NCI-H774 (cell line): ENCODE measurements at places on chromosomes 2 and 18.
A peak's percentile ranks its signal among the peaks of the same experiment; 100 is the strongest.

DNA sequence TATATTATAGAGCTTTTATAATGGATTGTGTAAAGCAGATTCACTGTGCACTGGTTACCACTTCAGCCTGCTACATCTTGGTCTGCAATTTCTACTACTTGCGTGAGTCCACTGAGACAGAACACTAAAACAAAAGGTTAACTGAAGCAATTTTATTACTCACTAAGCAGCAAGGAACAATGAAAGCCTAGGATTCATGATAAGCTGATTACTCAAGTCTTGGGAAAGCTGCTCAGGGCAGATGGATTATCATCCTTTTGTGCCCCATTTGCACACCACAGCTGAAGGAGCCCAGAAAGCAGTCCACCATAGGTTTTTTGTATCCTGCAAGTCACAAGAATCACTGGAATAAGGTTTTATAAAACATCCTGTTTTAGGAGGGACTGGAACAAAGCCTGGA lies 1215.2 kb upstream of the TMEFF2 start:
- no peak for DNase-seq

GRCh38 chr2:128982001-128982400 lies 663.3 kb upstream of the HS6ST1 start:
- no peak for DNase-seq

DNA sequence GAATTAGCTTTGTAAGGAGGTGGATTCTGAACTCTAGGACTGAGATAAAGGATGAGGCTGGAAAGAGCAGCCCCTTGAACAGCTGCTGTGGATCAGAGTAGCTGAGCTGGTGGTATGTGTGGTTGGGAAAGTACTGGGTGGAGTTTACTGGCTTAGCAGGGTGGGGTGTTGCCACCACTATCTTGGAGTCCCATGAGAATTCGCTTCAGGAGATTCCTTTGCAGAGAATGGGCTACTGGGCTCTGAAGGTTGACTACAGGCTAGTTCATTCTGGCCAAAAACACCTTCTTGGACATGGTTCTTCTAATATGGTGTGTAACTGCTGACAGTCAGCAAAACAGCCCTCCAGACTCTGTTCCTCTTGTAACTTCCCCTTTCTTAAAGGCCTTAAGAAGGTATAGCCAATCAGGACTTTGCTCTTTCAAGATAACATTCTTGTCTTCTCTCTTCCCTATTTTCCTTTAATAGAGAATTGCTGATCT lies 52.7 kb downstream of the TET3 start:
- no peak for DNase-seq

DNA sequence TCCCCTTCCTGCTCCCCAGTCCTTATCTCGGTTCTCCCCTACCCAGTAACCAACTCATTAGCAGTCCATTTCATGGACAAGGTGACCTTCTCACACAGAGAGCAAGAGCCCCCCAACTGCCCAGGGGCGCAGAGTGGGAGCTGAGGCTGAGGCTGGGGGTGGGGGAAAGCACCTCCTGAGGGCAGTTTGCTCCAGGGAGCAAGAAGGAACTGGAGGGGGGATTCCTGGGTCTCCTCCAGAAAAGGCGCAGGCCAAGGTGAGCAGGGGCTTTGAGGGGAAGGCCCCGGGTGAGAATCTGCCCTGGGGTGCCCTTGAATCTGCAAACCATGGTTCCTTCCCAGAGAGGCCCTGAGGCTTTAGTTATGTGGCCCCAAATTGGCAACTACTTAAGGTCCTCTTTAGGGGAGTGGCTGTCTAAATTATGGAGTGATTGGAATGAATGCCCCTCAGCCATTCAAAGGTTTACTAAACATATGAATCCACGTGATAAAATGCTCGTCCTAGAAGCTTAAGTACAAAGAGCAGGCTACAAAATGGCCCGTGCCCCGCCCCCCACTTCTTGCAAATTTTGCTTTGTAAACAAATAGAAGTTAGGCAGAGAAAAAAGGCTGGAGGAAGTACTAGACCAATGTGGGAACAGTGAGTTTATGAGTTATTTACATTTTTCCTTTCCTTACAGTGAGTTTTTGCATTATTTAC lies 123.5 kb upstream of the HS6ST1 start:
- no peak for DNase-seq

DNA sequence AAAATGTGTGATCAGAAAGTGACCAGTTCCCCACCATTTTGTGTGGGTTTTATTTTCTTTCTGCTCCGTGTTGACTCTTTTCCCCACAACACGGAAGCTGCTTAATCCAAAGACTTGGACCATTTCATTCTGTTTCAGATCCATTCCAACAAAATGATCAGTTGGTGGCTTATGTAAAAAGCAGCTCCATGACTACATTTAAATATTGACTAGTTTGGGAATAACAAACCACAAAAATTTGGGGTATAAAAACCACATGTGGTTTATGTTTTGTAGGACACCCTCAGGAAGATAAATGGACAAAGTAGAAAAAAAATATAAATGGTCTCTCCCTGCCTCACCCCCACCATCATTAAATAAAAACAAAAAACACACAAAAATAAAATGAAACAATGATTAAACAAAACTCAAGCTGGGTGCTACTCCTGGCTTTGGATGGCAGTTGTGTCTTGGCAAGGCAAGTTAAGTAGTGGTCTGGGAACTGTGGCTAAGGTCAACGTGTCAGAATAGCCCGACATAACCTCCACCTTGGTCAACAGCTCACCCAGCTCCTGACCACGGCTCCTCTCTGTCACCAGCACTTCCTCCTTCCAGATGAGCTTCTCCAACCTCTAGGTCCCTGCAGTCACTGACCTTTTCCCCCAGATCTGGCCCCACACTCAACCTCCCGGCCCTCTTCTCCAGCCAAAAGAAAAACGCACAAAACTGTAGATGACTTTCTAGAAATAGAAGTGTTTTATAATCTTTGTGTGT lies 12.8 kb upstream of the WIPF1 start:
- DNase-seq = no peak

- DNase-seq = no peak
Measured at GRCh38 chr2:207317378-207317984, 151.7 kb upstream of the KLF7 start.

DNA sequence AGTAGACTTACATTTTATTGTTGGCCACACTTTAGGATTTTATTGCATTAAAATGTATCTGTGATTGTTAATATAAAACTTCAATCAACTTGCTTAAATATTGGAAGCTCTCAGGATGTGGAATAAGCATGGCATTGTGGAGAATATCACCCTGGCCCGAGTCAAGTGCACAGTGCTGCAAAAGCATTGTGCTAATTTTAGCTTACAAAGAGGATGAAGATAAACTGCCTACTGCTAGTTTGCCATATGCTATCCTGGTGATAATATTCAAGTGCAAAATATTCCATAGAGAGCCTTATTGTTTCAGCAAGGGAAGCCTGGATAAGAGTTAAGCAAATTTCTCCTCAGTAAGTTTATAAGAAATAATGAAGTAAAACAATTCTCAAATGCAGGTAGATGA lies 54.5 kb downstream of the MEIS1 start:
- peak; percentile 40 for DNase-seq

DNA sequence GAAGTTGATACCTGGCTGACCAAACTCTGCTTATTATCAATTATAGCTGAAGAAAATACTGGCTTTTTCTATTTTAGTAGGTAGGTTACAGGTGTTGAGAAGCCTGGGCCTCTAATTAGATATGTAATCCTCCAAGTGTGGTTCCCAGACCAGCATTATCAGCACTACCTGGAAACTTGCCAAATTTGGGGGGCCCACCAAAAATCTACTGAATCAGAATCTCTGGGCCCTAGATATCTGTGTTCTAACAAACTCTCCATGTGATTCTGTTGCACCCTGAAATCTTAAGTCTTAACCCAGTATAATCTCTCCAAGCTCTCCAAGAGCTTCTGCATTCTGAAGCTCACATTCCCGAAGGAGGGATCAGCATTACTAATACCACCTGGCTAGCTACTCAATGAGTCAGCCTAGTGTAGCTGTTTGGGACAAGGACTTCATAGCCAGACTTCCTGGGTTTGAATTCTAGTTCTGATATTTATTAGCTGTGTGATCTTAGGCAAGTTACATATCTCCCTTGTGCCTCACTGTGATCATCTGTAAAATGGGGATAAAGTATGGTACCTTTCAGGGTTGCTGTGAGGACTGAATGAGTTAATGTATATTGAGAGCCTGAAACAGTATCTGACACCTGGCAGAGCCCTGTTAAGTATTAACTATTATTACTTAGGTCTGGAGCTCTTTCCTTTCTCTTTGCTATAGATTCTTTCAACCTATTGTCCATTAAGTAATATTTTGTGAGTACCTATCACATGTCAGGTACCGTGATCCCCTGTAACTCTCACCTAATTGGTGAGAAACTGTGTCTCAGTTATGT lies 94.1 kb upstream of the CD302 start:
- DNase-seq = no peak

DNA sequence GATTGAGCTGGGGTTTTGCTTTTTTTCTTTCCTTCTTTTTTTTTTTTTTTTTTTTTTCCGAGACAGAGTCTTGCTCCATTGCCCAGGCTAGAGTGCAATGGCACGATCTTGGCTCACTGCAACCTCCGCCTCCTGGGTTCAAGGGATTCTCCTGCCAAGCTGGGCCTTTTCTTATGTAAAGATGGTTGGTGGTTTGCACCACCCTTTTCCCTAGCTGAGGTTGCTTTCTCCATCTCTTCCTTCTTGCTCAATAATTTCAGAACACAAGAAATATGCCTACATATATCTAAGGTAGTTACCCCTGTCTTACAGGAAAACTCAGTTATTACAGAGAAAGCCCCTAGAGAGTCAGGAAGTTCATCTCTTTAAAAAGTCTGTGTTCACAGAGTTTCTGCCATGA lies 7.0 kb downstream of the TTC39C start:
- no peak for DNase-seq

- no peak for DNase-seq
Measured at GRCh38 chr2:61435291-61435690, 35.6 kb downstream of the USP34 start.

GRCh38 chr2:15023221-15023620 lies 390.7 kb downstream of the LRATD1 start:
- no peak for DNase-seq

GRCh38 chr2:33126958-33127357 lies 180.2 kb downstream of the LTBP1 start:
- no peak for DNase-seq

DNA sequence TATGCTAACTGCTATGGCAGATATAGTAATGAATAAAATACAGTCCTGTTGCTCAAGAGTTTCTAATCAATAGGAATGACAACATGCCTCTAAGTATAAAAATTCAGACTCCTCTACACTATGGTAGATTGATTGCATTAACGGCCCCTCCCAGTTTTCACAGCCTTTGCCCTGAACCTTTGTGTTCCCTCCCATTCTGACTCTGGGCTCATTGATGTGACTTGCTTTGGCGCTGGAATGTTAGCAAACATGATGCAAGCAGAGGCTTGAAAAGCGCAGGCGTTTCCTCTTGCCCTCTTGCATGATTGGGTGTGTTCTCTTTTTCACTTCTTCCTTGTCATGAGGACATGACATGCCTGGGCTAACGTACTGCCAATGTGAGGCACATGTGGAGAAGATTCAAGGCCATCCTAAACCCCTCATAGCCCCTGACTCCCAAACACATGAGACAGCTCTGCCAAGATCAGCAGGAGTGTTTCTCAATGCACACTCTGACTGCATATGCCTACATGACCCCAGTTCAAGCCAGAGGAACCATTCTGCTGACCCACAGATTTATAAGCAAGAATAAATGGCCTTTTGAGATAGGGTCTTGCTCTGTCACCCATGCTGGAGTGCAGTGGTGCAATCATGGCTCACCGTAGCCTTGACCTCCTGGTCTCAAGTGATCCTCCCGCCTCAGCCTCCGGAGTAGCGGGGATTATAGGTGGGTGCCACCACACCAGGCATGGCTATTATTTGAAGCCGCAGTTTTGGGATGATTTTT lies 49.7 kb upstream of the CD28 start:
- DNase-seq = no peak

DNA sequence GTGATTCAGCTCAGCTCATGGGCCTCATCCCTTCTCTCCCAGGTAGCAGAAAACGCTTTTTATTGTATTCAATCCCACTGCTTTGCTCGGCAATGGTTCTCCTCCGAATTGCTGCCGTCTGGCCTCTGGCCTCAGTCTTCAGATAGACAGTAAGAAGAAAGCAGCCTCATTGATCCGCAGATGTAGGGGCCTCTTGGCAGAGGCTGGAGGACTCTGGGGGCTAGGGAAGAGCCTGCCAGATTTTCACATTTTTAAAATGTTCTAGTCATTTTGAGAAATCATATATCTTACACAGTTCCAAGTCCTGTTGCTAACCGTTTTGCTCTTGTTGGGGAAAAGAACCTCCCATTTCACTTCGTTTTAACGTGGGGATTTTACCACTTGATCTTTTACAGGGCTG lies 123.3 kb downstream of the RNF144A start:
- no peak for DNase-seq

DNA sequence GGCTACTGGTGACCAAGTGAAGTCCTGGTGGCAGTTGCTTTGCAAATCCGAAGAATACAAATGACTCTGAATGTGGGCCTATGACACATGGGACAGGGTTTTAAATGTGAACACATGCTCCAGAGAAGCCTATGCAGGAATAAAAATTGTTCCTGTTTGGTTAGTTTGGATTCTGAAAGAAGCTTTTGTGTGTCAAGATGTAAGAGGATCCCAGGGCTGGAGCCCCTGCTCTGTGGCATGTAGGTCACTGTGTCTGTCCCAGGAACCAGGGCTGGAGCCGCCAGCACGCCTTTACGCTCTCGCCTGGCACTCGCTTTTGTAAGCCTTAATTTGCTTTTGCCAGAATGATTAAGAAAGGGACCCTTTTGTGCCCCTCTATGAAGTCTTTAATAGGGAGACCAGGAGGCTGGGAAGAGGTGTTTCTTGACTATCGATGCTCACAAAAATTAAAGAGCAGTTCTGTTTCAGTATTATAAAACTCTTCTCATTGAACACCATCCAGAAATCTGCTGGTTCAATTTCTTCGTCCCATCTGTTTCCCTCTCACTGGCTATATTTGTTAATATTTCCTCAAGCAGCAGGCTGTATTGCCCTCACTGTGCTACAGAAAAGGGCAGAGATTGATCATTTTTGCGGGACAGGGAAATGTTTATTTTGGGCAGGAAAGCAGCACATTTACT lies 532.7 kb upstream of the POU3F3 start:
- no peak for DNase-seq

DNA sequence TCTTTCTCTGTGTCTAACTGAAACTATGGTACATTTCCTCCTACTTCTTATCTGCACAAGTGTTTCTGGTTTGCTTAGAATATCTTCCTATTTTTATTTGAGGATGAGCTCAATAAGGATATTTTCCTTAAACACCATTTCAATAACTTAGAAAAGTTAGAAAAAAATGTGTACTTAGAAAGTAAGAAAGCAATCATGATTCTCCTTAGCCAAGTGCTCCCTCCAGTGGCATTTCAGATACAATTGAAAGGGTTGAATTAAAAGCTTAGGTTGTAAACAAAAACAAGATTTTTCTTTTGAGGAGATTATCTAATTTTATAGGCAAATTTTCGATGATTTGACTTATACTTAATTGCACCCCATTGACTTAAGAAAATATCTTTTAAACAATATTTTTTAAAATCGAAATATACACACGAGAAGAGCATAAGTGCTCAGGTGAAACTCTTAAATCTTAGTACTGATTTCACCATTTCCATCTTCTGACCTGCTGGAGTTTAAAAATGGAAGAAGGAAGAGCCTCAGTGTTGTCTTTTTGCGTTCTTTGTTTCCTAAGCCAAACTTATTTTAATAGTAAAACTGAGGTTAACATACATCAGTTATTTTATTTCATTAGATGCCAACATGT lies 26.9 kb downstream of the C18orf63 start:
- DNase-seq = peak; percentile 45
